Activated T-cell treated with anti-CD3 and anti-CD28 coated beads for 48 hours (primary cell): ENCODE measurements at places on chromosomes 13 and 19.

DNA sequence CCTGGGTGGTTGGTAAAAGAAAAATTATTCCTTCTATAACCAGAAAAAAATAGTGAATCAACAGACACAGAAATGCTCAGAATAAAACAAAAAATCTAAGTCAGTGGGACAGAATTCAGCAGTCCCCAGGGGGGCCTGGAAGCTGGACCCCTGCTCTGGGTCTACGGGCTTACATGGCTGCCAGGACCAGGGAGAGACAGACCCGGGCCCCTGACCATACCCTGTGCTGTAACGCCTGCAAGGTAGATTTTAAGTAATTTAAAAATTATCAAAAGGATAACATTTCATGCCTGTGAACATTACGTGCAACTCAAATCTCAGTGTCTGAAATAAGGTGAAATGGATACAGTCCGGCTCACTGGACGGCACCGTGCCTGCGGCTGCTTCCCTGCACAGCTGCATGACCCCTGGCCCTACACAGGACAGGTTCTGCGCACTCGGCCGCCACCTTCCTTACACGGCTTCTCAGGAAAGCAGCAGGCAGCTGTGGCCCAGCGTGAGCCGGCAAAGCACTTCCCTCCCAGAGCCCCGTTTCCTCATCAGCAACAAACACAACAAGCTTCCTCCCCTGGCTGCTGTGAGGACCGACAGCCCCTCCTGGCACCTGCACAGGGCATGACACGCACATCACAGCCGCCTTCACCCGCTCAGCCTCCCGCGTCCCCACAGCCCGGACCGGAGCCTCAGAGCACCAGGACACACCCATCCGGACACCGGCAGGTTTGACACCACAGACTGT, 22.2 kb downstream of the RASA3 start:
- peak; percentile 63 for DNase-seq

GRCh38 chr13:98451676-98452470, 125.0 kb downstream of the STK24 start:
- no peak for DNase-seq

- DNase-seq: no peak
Measured at GRCh38 chr13:36718686-36719085, 44.9 kb downstream of the SERTM1 start.

- DNase-seq: no peak
Measured at GRCh38 chr13:52125547-52125946, 3.3 kb downstream of the NEK5 start.

DNA sequence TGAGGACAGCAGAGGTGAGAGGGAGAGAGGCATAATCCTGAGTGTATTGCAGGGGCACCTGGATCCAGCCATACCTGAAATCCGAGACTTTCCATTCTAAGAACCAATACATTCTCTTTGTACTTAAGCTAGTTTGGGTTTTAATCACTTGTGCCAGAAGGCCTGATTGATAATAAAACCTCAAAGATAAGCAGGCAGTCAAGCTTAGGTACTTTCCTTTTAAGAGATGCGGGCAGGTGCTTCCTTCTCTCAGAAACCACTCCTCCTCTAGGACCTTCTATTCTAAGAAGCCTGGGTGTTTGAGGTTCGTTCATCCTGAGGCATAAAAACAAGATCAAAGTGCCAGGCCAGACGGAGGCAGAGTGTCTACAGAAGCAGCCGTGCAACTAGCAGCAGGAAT, 22.2 kb downstream of the FAM187B start:
- DNase-seq: no peak

DNA sequence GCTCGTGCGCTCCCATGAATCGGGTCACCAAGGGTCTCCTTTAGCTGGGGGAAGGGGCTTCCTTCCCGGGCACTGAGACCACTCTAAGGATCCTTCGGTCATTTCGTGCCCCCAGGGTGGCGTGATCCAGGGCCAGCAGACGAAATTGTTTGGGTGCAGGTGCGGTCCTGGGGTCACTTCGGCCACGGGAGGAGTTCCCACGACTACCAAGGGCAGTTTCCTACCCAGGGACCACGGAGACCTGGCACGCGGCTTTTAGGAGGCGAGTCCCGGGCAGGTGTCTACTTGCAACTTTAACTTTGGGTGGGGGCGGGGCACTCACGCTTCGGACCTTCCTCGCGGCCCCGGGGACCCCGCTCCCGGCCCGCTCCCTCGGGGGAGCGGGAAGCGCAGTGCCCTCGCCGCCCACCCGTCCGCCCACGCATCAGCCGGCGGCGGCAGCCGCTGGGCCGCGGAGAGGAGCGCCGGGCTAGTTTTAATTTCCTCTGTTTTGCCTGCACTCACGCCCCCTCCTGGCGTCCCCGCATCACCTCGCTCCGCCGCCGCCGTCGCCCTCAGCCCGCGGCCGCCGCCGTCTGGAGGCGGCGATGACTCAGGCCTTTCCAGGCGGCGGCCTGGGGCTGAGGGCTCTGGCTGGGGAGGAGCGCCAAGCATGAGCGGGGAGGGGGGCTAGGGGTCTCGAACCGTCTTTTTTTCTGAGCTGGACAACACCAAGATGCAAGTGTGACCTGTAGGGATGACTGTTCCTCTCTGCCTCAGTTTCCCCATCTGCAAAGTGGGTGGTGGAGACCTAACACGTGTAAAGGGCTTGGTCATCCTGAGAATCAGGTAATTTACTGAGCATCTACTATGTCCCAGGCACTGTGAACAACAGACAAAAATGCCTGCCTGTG, 21.8 kb downstream of the OLFM2 start:
- peak; percentile 80 for DNase-seq

DNA sequence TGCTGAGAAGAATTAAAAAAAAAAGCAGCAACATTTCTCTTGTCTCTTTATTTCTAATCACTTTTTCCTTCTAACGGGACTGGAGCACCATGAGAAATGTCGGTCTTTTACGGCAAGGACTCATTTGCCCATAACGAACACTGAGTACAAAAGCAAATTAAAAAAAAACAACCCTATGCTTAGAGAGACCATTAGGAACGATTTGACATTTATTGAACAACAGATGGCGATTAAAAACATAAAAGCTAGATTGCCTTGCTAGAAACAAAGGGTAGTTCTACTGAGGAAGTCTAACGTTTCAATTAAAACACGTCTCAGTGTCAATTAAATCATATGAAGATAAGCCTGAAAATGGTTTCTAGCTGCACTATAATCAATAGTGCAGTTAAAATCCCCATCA, 51.1 kb downstream of the OLFM4 start:
- DNase-seq: no peak

DNA sequence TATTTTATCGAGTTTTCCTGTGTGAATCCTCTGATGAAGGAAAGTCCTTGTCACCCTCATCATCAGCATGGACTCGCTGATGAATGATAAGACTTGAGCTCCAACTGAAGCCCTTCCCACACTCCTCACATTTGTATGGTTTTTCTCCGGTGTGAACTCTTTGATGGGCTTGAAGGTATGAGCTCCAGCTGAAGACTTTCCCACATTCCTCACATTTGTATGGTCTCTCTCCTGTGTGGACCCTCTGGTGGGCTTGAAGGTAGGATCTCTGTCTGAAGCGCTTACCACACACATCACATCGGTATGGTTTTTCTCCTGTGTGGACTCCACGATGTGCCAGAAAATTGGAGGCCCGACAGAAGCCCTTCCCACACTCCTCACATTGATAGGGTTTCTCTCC, 21.7 kb downstream of the ZNF45 start:
- no peak for DNase-seq

DNA sequence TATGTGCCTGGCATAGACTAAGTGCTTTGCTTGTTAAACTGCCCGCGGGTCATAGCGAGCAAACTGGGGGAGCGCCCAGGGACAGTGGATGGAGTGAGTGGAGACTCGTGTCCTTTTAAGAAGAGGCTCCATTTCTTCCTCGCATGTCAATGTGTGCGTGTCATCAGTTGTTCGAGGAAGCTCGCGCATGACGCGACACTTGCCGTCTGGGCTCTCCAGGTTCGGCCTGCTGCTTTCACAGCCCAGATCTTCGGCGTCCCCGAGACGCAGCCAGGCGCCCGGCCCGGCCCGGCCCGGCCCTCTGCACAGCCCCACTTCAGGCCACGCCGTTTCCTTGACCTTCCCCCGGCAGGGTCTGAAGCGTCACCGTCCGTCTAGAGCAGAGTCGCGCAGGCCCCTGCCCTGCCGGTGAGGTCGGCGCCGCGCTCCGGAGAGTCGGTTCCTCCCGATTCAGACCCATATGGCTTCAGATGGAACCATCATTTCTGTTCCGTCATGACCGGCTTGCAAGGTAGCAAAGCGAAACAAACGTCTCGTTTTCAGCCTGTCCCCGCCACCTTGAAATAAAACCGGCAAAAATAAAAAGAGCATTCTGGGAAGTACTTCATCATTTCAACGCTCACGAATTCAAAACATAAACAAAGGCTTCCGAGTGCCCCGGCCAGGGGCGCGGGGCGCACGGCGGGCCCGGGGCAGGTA, 599 bp upstream of the ARHGEF7 start:
- DNase-seq: no peak

DNA sequence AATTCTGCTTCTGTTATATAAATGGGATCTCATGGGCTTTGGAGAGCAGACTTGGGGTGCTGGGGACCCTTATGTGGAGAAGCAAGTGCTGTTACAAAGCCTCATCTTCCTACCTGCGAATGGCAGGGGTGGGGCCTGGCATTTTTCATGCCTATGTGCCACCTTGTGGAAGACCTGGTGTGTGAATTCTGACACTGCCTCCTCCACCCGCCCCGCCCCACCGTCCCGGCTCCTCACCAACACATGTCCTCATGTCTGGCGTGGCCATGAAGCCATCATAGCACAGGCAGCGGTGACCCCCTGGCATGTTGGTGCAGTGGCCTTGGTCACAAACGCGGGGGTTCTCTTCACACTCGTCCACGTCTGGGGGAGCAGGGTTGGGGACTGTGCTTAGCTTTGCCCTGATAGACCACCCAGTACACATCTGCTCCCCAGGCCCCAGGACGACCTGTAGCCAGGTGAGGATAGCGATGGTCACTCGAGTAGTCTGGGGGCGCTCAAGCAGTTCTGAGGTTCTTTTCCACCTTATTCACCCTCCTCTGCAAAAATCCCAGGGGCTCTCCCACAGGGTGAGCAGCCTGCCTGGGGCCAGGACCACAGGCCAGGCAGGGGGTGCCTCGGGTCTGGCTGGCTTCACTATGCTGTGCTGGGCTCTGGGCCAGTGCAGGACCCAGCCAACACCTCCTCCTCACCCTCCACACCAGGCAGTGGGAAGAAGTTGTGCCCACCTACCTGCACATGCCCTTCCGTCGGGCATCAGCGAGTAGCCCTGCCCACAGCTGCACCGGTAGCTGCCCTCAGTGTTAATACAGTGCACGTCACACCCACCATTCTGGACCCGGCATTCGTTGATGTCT, 32.7 kb downstream of the FBN3 start:
- no peak for DNase-seq

DNA sequence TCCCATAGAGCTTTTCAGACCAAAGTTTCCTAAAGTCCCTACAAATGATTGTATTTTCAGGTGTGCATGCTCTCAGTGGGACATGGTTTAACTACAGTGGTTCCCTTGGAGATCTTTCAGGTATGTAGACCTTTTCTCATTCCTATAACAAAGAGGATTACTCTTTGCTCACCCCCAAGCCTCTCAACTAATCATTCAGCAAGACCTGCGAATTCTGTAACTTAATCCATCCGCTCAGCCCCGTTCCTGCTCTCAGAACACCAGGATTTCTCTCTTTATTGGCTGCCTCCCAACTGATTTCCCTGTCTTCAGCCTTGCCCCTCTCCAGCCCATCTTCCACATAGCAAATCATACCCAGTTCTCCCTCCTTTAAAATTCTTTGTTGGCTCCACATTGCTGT, 253.6 kb downstream of the MTUS2 start:
- DNase-seq: no peak

GRCh38 chr19:17054746-17055145, 20.5 kb downstream of the HAUS8 start:
- DNase-seq: no peak

DNA sequence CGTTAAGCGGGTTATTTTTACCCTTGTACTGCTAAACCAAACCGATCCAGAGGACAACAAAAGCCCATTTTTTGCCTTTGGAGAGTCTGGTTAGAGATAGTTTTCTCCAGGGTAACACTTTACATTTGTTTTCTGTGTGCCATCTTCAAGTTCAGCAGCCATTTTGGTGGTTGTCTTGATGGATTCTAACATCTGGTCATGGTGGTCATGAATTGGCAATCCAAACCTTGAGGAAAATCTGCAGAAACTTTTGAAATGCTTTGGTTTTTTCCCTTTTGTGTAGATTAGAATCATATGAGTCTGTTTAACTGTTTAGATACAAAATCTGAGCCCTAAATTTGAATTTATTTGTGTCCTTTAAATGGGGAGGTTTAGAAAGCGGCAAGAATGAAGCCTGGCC, 16.6 kb downstream of the HNRNPM start:
- DNase-seq: no peak

- DNase-seq: no peak
Measured at GRCh38 chr13:110664041-110664440, 41.9 kb downstream of the CARS2 start.

GRCh38 chr13:105814219-105814901, 721.1 kb downstream of the EFNB2 start:
- no peak for DNase-seq

DNA sequence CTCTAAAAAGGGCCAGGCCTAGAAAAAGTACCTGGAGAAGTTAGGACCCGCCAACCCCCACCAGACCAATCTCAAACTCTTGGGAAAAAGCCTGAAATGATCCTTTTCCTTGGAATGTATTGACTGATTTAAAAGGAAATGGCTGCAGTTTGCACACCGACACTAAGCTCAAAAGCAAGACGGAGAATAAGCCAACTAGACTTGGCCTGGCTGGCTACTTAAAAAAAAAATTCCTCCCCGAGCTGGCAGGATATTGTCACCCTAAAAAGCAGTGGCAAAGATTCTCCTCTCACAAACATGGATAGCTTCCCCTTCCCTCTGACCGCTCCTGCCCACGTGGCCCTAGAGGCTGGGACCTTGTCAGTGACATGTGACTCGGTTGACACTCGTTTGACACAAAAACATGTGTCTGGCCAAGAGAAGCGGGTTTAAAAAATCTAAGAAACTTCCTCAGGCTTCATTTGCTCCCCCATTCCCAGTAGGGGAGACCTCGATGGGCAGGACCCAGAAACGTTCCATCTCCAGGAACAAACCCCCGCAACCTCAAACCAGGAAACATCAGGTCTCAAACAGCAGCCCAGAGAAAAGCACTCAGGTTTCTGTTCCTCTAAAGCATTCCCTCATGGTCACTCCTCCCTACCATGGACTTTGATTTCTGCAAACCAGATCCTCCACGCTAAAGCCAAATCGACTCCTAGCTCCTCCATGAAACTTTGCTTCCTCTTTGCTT, 1.3 kb downstream of the RFX1 start:
- DNase-seq: no peak

GRCh38 chr13:20116213-20116612, 44.6 kb downstream of the GJA3 start:
- no peak for DNase-seq

DNA sequence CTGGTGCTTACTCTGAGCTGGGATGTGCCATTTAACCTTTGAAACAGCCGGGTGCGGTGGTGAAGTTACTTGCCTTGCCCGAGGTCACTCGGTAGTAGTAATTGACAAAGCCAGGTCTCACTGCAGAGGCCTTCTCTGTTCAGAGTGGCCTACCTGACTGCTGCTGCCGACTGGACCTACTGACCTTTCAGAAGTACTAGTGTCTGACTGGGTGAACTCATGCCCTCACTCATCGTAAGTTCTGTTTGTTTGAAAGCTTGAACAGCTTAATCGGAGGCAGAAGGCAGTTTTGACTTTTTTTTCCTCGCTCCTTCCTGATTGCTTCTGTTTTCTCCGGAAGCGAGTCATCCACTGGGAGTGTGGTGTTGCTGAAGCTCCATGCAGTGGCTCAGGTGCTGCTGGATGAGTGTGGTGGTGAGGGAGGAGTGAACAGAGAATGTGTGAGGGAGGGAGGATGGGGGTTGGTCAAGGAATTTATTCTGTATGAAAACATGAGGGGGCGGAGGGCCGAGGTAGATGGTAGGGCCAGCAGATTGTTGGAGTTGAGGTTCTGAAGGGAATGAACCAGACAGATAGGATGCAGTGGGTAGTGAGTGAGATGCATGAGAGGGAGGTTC, 2.7 kb downstream of the SPINT2 start:
- no peak for DNase-seq
